NCI-H69 (cell line): ENCODE measurements at places on chromosomes 2 and 18.

DNA sequence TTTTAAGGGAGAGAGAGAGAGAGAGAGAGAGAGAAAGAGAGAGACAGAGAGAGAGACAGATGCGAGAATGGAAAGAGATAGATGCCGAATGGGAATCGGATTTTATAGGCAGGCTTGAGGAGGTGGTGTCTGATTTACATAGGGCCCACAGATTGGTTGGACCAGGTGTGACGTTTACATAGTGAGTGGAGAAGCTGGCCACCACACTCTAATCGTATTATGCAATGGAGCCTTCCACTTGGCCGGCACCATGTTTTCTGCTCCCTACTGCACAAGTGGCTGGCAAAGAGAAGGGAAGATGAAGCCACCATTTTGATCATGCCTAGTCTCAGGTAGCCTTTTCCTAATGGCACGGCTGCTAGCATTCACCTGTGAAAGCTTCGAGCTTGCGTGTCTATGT is 33.9 kb downstream of the CD8B2 start:
- DNase-seq: no peak

DNA sequence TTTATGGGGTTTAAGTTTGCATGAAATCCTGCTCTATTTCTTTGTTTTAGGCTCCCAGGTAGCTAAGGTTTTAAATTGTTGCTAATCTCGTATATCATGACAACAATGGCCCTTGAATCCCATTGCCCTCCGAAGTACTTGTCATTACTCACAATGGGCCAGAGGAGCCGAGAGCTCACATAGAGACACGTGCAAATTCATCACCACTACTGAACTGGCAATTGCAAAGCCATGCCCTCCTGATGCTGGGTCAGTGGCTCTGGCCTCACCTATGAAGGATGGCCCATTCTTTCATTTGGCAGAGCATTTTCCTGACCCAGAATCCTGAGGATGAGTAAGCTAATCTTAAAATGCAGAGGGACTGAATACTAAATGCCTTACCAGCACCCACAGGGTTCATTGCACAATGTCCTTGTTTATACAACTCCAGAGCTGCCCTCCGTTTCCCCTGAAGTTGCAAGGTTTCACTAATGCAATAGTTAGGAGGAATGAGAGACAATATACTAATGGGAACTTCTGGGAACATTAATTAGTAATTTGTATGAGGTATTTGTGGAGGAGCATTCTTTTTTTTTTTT is 71.6 kb upstream of the GAREM1 start:
- DNase-seq: no peak

DNA sequence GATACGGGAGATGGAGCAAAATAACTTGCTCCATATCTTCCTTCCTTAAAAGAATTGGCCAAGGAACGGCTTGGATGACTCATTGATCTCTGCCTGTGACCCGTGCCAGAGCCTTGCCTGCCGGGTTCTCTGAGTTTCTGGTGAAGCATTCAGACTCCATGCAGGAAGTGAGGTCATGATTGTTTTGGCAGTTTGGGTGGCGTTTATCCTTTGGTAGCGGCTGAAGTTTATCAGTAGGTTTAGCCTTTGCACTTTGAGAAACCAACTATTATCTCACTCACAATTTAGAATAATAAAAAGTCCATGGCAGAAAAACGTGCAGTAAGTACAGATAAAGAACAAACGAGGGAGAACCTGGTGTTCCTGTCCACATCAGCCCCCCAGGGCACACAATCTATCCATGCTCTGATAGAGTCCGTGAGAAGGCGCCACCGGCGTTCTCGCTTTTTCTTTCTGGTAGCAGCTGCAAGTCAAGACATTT is 15.0 kb upstream of the CTAGE1 start:
- no peak for DNase-seq

DNA sequence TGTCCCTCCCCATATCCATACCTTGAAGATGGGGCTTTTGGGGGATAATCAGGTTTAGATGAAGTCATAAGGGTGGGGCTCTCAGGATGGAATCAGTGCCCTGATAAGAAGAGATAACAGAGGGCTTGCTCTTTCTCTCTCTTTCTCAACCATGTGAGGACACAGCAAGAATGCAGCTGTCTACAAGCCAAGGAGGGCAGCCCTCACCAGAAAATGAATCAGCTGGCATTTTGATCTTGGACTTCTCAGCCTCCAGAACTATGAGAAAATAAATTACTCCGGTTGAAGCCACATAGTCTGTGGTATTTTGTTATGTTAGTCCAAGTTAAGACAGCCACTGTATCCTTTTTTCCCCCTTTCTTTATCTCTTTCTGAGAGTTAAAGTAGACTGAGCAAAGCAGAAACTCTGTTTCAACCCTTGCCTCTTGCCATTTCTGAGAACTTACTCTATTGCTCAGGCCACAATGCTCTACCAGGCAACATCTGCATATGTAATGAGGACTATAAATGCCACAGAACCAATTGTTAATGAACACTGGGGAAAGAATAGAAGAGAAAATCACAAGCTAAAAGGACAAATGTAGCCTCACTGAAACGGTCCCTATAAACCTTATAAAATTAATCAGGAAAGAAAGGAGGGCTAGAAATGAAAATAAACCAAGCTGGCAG is 56.9 kb downstream of the SRBD1 start:
- DNase-seq: no peak

DNA sequence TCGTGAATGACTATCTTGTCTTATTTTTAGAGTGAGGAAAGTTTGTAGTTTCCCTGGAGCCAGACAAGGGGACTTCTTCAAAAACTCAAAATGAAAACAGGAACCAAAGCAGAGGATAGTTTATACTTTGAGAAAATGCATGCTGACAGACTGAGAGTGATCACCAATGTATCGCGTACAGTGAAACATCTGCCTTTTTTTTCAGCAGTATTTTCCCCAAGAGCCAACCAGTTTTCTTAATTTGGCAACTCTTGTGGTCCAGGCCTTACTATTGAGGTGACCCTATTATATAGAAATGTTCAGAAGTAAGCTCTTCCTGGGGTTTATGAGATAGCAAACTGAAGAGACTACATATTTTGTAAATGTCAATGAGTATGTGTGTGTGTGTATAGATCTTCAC is 153.7 kb upstream of the VRK2 start:
- no peak for DNase-seq

DNA sequence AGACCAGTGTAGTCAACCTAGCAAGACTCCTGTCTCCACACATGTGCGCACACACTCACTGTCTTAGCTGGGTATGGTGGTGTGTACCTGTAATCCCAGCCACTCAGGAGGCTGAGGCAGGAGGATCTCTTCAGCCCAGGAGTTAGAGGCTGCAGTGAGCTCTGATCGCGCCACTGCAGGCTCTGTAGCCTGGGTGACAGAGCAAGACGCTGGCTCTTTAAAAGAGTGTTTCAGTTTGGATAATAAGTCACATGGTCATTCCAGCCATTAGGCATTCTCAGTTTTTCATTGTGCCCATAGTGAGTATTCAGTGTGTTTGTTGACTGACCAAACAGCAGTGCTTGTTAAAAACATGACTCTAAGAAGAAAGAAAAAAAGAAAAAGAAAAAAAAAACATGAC is 31.0 kb downstream of the RAB10 start:
- DNase-seq: no peak

- no peak for DNase-seq
Measured at GRCh38 chr18:74528478-74528877, 5.8 kb upstream of the CNDP1 start.

DNA sequence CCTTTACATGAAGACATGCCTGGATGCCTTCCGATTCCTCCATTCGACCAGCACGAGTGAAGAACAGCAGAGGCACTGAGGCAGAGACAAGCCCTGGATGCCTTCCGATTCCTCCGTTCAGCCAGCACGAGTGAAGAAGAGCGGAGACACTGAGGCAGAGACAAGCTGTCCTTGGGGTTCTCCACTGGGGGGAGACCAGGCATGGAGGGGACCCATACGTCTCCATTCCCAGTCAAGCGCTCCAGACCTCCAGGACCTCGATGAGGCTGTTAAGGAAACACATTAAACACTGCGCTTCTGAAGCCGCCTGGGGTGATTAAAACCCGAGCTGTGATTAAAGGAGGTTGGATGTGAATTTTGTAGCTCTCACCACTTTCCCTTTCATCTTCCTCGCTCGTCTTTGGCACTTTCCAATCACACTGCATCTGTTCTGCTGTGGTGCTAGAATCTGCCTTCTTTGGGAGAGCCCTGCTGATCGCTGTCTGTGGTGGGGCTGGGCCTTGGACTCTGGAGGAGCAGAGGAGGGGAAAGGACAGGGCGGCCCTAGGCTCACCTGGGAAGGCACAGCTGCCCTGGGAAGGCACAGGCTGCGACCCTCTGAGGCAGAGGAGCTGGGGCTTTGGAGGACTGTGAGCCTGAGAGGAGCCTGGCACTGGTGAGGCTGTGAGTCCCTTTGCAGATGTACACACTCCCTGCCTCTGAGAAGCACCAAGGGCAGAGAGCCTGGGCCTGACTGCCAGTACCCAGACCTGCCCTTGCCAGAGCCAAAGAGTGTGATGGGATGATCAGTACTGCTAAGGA is 463.1 kb upstream of the HS6ST1 start:
- no peak for DNase-seq

- DNase-seq: no peak
Measured at GRCh38 chr2:44838116-44838790, 103.2 kb upstream of the SIX3 start.

- DNase-seq: no peak
Measured at GRCh38 chr2:30127016-30127893, 19.6 kb upstream of the YPEL5 start.

GRCh38 chr18:23066504-23067039 is 68.7 kb upstream of the CABLES1 start:
- DNase-seq: peak; percentile 24

- DNase-seq: no peak
Measured at GRCh38 chr2:189676471-189676870, 2.0 kb downstream of the ANKAR start.

DNA sequence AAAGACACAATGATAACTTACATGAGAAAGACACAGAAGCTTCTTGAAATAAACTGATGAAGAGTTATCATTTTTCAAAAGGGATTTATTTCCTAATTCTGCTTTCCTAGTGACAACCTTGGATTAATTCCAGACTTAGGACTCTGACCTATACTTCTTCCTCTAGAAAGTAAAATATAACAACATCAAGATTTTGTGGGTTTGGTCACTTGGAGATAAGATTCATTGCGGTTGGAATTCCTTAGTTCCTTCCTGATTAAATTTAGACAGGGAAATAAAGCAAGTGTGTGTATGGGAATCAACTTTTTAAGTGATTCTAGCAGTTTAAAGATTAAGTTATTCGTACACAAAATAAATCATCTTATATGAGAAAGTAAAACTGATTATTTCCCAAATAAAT is 208.4 kb upstream of the CCDC150 start:
- DNase-seq: no peak

DNA sequence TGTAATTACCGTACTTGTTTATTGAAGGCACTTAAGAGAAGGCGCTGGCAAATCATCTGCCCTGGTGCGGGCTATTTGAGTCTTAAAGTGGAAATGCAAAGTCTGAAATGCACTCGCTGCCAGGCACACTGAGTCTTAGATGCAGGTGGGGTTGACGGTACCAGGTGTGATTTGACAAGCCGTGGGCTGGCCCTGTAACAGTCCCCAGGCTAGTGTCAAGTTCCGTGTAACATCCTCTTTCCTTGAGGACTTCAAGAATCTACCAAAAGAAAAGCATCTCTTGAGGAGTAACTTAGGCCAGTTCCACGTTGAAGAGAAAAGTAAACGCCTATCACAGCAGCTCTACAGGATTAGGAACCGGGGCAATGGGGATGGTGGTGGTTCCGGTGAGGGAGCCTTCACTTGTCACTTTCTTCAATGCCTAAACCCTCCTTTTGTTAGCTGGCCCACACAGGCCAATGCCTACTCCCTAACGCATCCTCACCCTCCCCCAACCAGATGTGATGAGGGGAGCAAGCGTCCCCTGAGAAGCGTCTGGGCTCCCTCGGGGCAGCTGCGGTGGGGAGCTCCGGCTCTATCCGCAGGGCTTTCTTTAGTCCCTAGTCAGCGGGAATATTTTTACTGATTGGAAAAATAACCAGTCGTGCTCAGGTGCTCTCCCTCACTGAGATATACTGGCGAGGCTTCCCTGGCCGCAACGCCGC is 1.5 kb upstream of the UGP2 start:
- DNase-seq: peak; percentile 68
